ENCODE measurements at places on chromosomes 4 and X.

DNA sequence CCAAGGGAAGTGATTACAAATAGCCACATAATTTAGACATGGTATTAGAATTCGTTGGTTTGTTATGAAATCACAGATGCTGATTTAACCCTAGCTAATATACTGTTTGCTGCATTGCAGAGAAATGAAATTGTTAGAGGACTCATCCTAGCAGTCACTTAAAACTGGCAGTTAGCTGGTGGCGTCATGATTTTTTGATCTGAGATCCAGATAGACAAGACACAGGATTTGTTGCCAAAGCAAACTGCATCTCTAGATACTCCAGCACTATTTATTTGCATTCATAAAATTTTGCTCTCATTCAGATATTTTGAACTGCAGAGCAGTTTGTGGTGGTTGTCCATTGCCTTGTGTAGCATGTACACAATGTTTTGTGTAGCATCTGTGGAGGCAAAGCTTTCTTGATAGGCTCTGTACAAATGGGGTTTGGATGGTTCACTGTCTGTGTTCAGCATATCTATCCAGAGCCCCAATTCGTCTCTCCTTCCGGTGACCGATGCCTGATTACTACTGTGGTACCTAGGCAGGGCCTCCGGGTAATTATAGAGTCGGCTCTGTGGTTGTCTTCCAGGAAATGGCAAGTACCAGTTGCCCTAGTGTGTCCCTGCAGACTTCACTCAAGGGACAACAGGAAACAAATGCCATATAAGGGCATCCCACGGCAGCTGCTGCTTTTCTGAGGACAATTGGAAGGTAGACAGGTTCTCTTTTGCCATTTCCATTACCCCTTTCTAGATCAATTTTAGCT lies 30.1 kb upstream of the SPARCL1 start:
- DNase-seq: no peak

- peak; percentile 91 for DNase-seq
These were observed at the start of gene ENPEP for GRCh38 chr4:110475881-110476818. Gene ENPEP (plus strand): TSS chr4:110476155. CDS start chr4:110476415, 260 bp downstream.

DNA sequence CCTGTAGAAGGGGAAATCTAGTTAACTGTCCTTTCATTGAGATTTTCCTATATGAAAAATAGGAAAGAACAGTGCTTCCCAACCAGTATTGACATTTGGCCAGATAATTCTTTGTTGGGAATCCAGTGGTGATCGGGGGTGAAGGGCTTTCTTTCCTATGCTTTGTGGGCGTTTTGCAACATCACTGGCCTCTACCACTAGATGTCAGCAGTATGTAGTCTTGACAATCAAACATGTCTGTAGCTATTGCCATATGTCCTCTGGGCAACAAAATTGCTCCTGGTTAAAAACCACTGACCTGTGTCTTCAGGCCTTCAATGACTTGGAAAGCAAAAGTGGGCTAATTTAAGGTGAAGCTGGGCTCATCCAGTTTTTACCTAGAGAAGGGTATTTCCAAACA lies 658.5 kb downstream of the DACH2 start:
- DNase-seq: no peak

GRCh38 chrX:18698737-18699650 lies 8.5 kb upstream of the PPEF1 start:
- no peak for DNase-seq
